Anterior cingulate cortex (tissue), 58 donors: ENCODE measurements at places on chromosomes 6 and 20.

- DNase-seq: no peak
Measured at GRCh38 chr6:45427726-45428125, 50.0 kb upstream of the SUPT3H start.

- no peak for DNase-seq
Measured at GRCh38 chr6:26415791-26416190, 13.7 kb downstream of the BTN3A1 start.

- DNase-seq: no peak
Measured at GRCh38 chr6:20400456-20401204, 1.0 kb upstream of the E2F3 start.

- DNase-seq: peak; percentile 18
Measured at GRCh38 chr6:31058128-31058894, 48.0 kb downstream of the MUC22 start.

DNA sequence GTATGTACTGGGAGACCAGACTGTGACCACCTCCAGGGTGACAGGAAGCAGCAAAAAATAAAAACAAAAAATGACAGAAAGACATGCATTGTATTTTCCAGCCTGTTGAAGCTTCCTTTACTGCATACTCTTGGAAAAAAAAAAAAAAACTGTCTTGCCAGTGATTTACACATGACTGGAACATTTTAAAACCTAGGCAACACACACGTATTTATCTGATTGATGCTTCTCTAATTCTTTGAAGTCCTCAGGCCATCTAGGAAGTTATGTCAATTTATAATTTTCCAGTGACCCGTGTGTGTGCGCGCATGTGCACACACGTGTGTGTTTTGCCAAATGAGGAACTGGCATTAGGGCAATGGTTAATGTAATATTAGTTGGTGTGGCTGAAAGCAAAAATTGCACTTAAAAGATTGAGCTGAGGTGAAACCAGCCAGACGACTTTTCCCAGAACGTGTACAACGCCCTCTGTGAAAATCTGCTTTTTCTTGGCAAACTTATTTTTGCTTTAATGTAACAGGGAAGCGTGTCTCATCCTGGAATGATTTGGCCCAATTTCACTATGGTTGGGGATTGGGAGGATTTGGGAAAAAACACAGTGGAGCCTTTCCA, 315.2 kb downstream of the TFAP2A start:
- DNase-seq: no peak

DNA sequence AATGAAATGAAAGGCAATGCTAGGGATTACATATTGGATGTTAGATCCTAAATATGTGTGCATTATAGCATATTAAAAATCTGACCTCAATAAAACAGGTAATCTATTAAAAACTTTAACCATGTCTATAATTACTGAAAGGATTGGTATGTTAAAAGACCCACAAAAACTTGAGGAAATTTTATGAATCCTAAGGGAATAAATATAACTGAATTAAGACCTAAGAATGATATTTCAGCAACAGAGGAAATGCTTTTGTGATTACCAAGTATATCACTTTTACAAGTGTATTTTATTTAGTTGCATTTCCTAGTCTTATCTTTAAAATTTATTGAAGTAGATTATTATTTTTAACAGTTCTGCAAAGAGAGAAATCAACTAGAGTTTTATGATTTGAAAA, 571.5 kb downstream of the HDGFL1 start:
- DNase-seq: no peak

GRCh38 chr20:56893226-56893917, 264.3 kb downstream of the TFAP2C start:
- DNase-seq: no peak

GRCh38 chr6:155248008-155249001, 15.5 kb upstream of the CLDN20 start:
- DNase-seq: peak; percentile 26

GRCh38 chr6:151722342-151722741, 85.1 kb upstream of the ESR1 start:
- no peak for DNase-seq

GRCh38 chr6:25660512-25660911, 8.5 kb downstream of the SCGN start:
- no peak for DNase-seq

- no peak for DNase-seq
Measured at GRCh38 chr6:24429146-24429545, 26.4 kb downstream of the MRS2 start.

DNA sequence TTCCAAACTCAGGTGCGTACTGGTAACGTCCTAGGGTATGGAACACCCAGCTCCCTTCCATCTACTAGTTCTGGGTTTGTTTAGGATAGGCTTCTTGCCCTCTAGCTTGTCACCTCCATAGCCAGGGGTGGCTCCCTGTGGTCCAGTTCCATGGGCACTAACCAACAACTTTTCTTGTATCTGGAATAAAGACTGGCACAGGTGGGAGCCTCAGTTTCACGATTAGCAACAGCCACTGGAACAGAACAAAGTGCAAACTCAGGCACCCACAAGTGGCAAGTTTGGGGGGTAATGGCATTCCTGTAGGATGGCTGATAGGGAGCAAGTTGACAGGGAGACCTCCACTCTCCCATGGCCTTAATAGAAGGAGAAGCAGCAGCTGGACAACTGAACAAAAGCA, 5.6 kb upstream of the APMAP start:
- DNase-seq: no peak

- no peak for DNase-seq
Measured at GRCh38 chr20:58233881-58234528, 5.6 kb upstream of the ANKRD60 start.

GRCh38 chr6:6695625-6696276, 107.2 kb downstream of the LY86 start:
- DNase-seq: no peak

- DNase-seq: peak; percentile 11
Measured at GRCh38 chr6:7468382-7469081, 72.9 kb upstream of the DSP start.

DNA sequence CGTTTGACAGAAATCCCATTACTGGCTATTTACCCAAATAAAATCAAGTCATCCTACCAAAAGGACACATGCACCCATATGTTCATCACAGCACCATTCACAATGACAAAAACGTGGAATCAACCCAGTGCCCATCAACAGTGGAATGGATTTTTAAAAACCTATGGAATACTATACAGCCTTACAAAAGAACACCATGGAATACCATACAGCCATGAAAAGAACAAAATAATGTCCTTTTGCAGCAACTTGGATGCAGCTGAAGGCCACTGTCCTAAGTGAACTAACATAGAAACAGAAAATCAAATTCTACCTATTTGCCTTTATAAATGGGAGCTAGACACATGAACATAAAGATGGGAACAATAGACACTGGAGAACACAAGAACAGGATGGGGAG, 17.4 kb upstream of the IPCEF1 start:
- DNase-seq: no peak

GRCh38 chr6:154752022-154752421, 18.8 kb downstream of the SCAF8 start:
- no peak for DNase-seq

GRCh38 chr6:168372889-168373288, 53.3 kb upstream of the DACT2 start:
- no peak for DNase-seq
